ENCODE measurements at places on chromosomes 12 and 14. TPM values are rescaled to one million over a fixed set of nuclear protein-coding genes. Genes with fewer than 3 reads are reported as not detected.

OTUB2 gene
- 0.50 TPM for polyA plus RNA-seq

CACNA2D4 gene
- 1.8 TPM for polyA plus RNA-seq

HOXC6 gene
- polyA plus RNA-seq: 0.04 TPM

TMPRSS12 gene
- polyA plus RNA-seq: not detected

SDR9C7 gene
- polyA plus RNA-seq: not detected

PSMB11 gene
- not detected for polyA plus RNA-seq

MYH6 gene
- 5,104 TPM for polyA plus RNA-seq

CBX5 gene
- polyA plus RNA-seq: 32.1 TPM

OASL gene
- polyA plus RNA-seq: 0.57 TPM

TTC7B gene
- 38.6 TPM for polyA plus RNA-seq

RBMS2 gene
- 8.8 TPM for polyA plus RNA-seq

SLC39A5 gene
- polyA plus RNA-seq: 0.12 TPM

DGLUCY gene
- polyA plus RNA-seq: 53.7 TPM
